ENCODE measurements at places on chromosomes 2 and 18.

DNA sequence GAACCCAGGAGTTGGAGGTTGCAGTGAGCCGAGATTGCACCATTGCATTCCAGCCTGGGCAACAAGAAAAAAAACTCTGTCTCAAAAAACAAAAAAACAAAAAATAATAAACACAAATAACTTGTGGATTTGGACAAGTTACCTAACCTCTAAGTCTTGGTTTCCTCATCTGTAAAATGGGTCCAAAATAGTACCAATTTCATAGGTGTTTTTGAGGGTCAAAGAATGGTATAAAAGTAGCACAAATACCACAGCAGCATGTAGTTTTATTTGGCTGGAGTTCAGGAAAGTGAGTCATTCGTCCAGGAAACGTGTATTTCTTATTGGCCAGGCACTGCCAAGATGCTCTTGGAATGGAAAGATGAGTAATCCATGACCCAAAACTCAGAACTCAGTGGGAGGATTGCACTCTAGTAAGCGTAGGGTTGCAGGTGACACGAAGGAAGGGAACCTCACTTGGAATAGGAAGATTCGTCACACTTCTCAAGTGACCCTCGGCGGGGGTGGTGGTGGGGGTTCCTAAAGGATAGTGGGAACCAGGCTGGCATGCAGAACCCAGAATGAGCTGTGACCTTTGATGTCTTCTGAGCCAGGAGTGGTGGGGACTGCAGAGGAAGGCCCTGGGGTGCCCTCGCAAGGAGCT, 24.4 kb downstream of the GRHL1 start:
- DNase-seq: no peak

- no peak for DNase-seq
Observed at GRCh38 chr18:61194726-61195125, 138.5 kb upstream of the CDH20 start.

- no peak for DNase-seq
Observed at GRCh38 chr2:241676665-241677064, 9.9 kb downstream of the DTYMK start.

DNA sequence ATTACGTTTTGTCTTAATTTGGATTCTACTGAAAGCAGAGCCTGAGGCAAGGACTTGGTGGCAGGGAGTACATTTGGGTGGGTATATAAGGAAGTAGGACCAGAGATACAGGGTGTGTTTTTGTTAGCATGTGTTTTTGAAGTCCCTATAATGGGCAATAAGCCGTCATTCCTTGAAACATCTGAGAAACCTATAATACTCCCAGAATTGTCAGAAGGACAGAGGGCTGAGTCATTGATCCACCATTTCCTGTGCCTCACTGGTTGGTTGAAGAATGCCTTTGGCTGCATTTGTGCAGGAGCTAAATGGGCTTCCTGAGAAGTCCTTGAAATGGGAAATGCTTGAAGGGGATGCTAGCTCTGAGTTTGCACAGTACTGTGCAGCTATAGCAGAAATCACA, 281.8 kb upstream of the ZEB2 start:
- DNase-seq: no peak

GRCh38 chr18:7822435-7823331, 255.6 kb downstream of the PTPRM start:
- peak; percentile 48 for DNase-seq

GRCh38 chr2:103435010-103435409, 673.2 kb downstream of the TMEM182 start:
- DNase-seq: no peak

DNA sequence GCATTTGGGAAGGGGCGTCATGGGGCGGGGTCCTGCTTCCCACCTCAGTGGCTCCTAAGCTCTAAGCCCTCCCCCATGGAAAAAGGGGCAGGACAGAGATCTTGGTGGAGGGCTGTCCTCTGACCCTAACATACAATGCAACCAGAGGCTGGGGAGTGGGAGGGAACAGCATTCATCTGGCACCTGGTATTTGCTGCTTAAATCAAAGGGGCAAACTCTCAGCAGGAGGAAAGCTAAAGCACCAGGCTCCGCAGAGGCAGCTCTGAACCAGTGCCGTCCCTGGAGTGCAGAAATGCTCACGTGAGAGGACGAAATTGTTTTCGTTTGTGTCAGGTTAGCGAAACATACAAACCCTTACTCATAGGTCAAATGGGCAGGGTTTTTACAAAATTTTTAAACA, 92.7 kb upstream of the PXDN start:
- peak; percentile 31 for DNase-seq

- no peak for DNase-seq
Observed at GRCh38 chr2:72827966-72828646, 2.3 kb upstream of the EXOC6B start.

DNA sequence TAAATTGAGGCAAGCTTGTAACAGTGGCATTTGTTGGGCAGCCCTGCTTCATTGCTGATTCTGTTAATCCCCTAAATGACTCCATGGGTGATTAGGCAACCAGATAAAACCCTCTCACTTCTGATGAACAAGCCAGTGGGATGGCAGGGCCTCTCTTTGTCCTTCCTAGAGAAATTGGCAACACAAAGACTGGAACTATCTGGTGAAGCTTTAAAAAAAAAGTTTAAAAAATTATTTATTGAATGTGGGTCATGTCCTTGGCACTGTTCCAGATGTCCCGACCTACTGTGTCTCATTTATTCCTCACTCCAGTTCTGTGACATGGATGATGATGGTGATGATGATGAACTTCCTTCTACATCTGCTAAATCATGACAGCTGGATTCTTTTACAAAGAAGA, 30.8 kb downstream of the NRP2 start:
- DNase-seq: no peak

- peak; percentile 52 for DNase-seq
Observed at GRCh38 chr18:12656938-12657683, 796 bp downstream of the SPIRE1 start.

- no peak for DNase-seq
Observed at GRCh38 chr2:24272907-24273306, 87.4 kb downstream of the ITSN2 start.

GRCh38 chr18:12239431-12239830, 14.7 kb upstream of the CIDEA start:
- no peak for DNase-seq

- no peak for DNase-seq
Observed at GRCh38 chr2:120539424-120539936, 193.5 kb downstream of the INHBB start.

GRCh38 chr2:62672601-62673000, 32.9 kb upstream of the EHBP1 start:
- no peak for DNase-seq

DNA sequence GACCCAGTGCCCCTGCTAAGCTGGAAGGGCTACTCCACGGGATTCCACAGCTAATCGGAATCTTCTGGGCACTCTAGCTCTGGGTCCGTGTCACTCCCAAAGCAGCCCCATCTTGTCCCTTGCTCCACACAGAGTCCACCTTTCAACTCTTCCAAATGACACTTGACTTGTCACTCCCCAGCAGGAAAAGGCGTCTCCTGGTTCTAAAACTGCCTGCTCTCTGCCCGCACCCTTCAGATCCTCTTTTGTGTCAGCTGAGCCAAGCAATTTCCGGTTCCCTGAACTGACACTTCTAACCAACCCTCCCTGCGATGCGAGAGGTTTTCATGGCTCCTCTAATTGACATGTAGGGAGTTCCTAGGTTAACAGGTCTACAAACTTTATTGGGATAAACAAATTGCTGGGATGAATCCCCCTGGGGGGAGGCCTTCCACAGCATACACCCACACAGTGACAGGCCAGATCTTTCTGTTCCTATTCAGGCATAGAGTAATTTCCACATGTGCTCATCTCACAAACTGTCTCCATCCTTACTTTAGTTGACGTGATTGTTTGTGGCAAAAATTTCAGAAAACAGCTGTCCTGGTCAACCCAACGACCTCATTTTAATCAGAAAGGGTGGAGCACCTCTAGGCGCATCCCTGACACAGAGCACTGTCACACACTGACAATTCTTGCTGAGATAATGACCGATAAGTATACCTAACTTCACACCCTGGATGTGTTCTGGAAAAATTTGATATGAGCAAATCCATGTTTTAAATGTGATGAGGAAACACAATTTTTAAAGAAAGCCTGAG, 104.9 kb downstream of the RBMS1 start:
- no peak for DNase-seq

GRCh38 chr18:38367473-38367872, 801.9 kb upstream of the CELF4 start:
- peak; percentile 2 for DNase-seq

- peak; percentile 69 for DNase-seq
Observed at GRCh38 chr2:45778720-45779171, 127.3 kb downstream of the PRKCE start.

DNA sequence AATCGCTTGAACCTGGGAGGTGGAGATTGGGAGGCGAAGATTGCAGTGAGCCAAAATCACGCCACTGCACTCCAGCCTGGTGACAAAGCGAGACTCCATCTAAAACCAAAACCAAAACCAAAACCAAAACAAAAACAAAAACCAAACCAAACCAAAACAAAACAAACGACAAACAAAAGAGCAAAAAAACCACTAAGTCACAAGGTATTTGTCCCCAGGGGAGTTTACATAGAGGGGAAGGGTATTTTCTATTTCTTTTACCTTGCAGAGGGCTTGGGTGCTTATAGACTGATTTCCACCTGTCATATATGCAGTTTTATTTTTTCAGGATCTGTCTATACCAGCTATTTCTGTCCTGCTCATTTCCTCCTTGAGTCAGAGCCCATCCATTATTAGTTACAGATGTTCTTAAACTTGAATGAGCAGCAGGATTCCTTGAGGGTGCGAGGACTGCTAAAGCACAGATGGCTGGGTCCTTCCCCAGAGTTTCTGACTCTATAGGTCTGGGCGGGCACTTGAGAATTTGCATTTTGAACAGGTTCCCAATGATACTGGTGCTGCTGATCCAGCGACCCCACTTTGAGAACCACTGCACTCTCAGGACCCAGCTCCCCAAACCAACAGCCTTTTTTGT, 102.2 kb upstream of the UXS1 start:
- no peak for DNase-seq

DNA sequence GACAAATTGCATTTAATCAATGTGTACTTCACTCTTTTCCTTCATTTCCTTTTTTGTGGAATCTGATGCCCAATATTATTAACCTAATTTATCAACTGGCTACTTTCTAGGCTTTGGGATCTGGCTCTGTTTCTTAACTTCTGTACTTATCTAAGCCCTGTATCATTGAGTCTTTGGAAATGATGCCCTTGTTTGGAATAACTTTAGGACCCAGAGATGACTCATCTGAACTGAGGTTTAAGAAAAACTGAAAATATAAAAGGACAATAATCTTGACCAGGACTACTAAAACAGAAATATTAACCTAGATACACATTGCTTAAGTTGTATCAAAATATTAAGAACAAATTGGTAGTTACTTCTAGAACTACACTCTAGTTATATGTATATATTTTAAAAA, 600.8 kb downstream of the CPS1 start:
- DNase-seq: no peak

- DNase-seq: no peak
Observed at GRCh38 chr2:239589833-239590232, 189.0 kb upstream of the HDAC4 start.

GRCh38 chr18:48216639-48217257, 192.4 kb downstream of the ZBTB7C start:
- DNase-seq: peak; percentile 70

- no peak for DNase-seq
Observed at GRCh38 chr2:63818271-63818670, 23.4 kb upstream of the UGP2 start.

GRCh38 chr2:178379162-178380004, 71.6 kb downstream of the PRKRA start:
- no peak for DNase-seq

GRCh38 chr18:11040823-11041656, 108.3 kb downstream of the PIEZO2 start:
- DNase-seq: peak; percentile 25

DNA sequence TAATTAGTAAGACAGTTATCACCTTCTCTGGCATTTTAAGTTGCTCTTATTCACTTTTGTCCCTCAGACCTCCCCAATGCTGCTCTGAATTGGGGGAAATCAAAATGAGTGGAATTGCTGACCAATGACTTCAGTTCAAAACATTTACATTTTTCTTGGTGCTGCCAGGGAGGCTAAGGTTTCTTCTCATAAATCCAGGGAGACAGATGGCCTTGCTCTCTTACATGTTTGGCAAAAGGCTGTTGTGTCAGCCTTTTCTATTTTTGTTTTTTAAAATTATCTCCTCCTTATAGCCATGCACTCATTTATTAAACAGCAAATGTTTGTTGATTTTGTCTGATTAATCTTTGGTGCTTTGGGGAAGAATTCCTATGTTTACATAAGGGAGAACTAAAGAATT, 82.0 kb downstream of the GALNT13 start:
- no peak for DNase-seq

- DNase-seq: no peak
Observed at GRCh38 chr2:47785986-47786385, 3.0 kb downstream of the MSH6 start.

- DNase-seq: no peak
Observed at GRCh38 chr18:36199691-36200295, 12.5 kb downstream of the MOCOS start.

- no peak for DNase-seq
Observed at GRCh38 chr2:85986121-85986520, 97.3 kb upstream of the ST3GAL5 start.

DNA sequence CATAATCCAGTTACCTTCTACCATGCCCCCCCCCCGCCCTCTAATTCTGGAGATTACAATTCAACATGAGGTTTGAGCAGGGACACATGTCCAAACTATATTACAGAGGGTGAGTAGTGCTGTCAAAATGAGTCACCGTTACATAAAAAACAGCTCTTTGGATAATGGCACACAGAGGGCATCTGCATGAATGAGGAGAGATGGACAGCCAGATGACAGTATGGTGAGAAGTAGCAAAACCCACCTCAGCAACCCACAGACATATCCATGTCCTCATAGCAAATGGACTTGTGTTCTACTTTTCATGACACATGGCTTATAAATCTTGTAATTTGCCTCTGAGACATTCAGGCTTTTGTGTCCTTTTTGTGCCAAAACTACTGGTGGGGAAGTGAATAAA, 132.0 kb downstream of the EML6 start:
- DNase-seq: no peak

DNA sequence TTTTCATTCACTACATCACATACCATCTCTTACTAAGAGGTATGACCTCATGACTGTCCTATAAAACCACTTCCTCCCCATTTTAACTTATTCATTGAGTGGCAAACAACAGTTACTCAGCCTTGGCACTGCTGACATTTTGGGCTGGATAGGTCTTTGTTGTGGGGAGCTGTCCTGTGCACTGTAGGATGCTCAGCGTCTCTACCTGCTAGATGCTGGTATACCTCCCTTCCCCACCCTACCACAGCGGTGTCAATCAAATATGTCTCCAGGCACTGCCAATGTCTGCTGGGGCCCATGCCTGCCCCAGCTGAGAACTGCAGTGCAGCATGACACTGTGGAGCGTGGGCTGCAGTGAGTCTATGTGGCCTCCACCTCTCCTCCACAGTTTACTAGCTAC, 76.3 kb upstream of the MGAT4A start:
- no peak for DNase-seq

GRCh38 chr18:7647500-7647899, 80.4 kb downstream of the PTPRM start:
- DNase-seq: no peak

- DNase-seq: peak; percentile 83
Observed at GRCh38 chr2:120680136-120680761, 55.4 kb upstream of the GLI2 start.

All from NCI-H2081 (cell line).